ENCODE measurements at places on chromosomes 2 and 18.

DNA sequence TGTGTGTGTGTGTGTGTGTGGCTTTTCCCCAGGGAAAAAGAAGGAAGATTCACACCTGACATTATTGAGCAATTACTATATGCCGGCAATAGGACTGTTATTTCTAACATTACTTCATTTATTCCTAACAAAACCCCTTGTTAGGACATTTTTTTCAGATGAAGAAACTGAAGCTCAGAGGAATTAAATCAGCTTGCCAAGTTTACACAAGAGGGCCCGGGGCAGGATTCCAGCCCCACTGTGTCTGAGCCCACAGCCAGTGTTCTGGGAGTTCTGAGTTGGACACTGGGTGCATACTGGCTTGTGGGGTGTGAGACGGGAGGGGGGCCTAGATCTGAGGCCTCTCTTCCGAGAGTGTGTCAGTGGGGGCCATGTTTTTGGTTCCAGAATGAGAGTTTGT is 9.9 kb downstream of the TOGARAM2 start:
- no peak for DNase-seq

DNA sequence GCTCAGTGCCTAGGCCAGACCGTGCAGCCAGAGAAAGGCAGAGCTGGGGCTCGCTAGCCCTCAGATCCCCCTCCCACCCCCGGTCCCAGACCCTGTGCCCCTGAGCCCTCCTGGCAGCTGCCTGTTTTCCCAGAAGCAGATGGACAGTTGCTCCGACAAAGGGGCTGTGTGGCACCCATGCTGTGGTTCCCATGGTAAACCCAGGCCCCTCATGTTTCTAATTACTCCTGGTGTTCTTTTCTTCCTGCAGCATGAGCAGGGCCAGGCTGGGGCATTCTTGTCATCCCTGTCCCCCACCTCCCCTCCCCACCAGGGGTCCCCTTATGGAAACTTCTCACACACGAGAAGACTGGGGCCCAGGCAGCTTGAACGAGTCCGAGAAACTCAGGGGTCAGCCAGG is 269.6 kb downstream of the HAUS1 start:
- no peak for DNase-seq

GRCh38 chr2:138081225-138082073 is 117.2 kb downstream of the HNMT start:
- DNase-seq = no peak

DNA sequence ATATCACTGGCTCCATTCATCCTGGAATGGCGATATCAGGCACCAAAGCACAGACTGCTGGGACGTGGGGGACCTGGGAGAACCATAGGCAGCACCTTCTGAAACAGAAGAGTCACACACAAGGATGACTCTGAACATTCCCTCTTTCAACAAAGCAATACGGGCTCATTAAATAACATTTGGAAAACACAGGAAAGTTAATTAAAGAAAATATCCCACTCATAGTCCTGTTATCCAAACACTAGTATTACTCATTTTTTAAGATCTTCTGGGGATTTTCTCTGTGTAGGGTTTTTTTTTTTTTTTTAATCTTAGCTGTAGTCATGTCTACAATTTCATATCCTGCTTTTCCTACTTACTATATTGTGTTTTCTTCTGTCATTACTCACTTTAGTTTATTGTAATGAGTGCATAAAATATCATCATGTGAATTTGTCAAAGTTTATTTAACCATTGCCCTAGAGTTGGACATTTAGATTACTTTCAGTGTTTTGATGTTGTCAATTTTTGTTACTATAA is 70.0 kb upstream of the SP3 start:
- DNase-seq = no peak

GRCh38 chr2:188609321-188610049 is 317.8 kb downstream of the GULP1 start:
- no peak for DNase-seq

GRCh38 chr2:136572335-136572734 is 193.0 kb upstream of the THSD7B start:
- DNase-seq = no peak

DNA sequence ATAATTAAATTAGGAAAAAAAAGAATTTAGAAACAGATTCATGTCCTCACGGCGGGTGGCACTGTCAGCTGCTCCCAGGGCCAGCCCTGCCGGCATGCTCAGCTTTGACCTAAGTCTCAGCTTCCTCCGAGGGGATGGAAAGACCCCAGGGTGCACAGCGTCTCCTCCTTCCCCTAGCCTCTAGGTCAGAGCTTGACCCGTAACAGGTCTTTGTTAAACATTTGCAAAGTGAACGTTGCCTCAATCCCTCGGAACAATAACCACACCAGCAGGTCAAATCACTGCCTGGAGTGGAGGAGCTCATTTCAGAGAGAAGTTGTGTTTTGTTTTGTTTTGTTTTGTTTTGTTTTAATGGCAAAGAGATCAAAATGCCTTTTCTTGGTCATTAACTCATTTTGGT is 171.3 kb downstream of the TMEM18 start:
- no peak for DNase-seq

DNA sequence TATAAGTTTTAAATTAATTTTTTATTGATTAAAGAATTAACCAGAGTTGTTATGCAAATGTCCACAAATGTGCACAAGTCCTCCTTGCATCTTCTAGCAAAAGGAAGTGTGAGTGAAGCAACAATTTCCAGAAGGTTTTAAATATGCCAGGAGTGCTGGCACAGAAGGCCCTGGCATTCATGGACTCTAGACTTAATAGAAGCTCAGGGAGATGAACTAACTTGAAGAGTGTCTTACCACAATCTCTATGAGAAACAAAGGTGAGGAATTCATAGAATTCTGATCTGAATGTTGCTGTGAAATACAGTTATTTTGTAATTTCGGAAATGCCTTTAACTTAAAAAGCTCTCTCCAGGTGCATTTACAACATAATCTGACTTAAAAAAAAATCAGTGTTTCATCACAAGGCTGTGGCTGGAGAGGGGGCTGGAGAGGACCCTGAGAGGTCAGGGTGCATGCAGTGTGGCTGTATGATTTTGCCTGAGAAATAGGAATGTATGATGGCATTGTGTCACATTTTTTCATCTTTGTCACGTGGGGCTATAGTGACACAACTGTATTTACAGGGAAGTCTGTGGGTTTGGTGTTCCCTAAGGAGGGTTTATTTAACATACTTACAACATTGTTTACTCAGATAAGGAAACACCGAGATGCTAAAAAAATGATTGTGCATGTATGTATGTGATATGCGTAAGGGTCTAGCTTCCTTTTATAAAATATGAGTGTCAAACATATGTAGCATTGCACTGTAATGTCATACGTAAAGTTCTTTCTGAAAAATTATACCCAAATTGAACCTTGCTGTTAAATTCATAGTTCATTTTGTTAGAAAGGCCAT is 66.2 kb downstream of the MAP4K4 start:
- no peak for DNase-seq

GRCh38 chr18:45169610-45170009 is 445.7 kb upstream of the SLC14A2 start:
- no peak for DNase-seq

GRCh38 chr2:88171966-88172365 is 1.8 kb downstream of the THNSL2 start:
- no peak for DNase-seq

All from NCI-H748 treated with DMSO at 0.1 percent for 48 hours (cell line).